ENCODE measurements at places on chromosomes 13 and 19. TPM values are rescaled to one million over a fixed set of nuclear protein-coding genes. Genes with fewer than 3 reads are reported as not detected.

Gene NCR1
- total RNA-seq: not detected

Gene LHB
- not detected for total RNA-seq

Gene ZNF358
- total RNA-seq: 9.5 TPM

Gene SGCG
- 1.3 TPM for total RNA-seq

Gene MYADM
- total RNA-seq: 3.3 TPM

Gene KLC3
- total RNA-seq: not detected

Gene TEX29
- total RNA-seq: 0.17 TPM

Gene FBXO17
- total RNA-seq: 23.0 TPM

Gene ZNF524
- 12.1 TPM for total RNA-seq

Gene F10
- total RNA-seq: 38.1 TPM

Gene POP4
- total RNA-seq: 102 TPM

Gene C2CD4C
- total RNA-seq: under 0.01 TPM

Gene SLC15A1
- not detected for total RNA-seq

Gene KANK3
- 0.16 TPM for total RNA-seq

Gene GDF15
- 41.9 TPM for total RNA-seq

Gene TMIGD2
- not detected for total RNA-seq

Gene ZNF541
- total RNA-seq: not detected

Gene TUBA3C
- total RNA-seq: not detected

Gene SUGP2
- total RNA-seq: 26.0 TPM

Gene PRRG2
- 0.32 TPM for total RNA-seq

Gene SWSAP1
- 0.47 TPM for total RNA-seq

Gene SLAIN1
- 0.26 TPM for total RNA-seq

Gene HSH2D
- not detected for total RNA-seq

Gene NLRP5
- total RNA-seq: not detected

Gene CABP5
- not detected for total RNA-seq

Gene CD33
- not detected for total RNA-seq

Gene KLK1
- not detected for total RNA-seq

Gene TPT1
- total RNA-seq: 4,343 TPM

Gene ARHGAP45
- 0.79 TPM for total RNA-seq

Gene ZNF723
- not detected for total RNA-seq

Gene GPC5
- not detected for total RNA-seq

Gene MBD3
- total RNA-seq: 69.3 TPM

Gene SELENOV
- total RNA-seq: not detected

Gene LYPD3
- 1.1 TPM for total RNA-seq

Gene ZNF534
- 0.17 TPM for total RNA-seq

Gene SLC25A41
- 0.17 TPM for total RNA-seq

Gene OR7D2
- not detected for total RNA-seq

Gene ZNF578
- 5.2 TPM for total RNA-seq

Gene CEACAM19
- 0.26 TPM for total RNA-seq

Gene ZFP30
- total RNA-seq: 10.9 TPM

Gene EFNA2
- not detected for total RNA-seq

Gene KBTBD6
- total RNA-seq: 10.8 TPM

Gene FBXO27
- total RNA-seq: 1.9 TPM

Gene TPTE2
- total RNA-seq: not detected

Gene TSSK6
- 1.9 TPM for total RNA-seq

Gene PSG7
- total RNA-seq: not detected

Gene SPART
- total RNA-seq: 88.0 TPM

Gene HSPB6
- total RNA-seq: 248 TPM

Gene ZIC5
- under 0.01 TPM for total RNA-seq

Gene LRRC63
- under 0.01 TPM for total RNA-seq

Gene ZNF442
- total RNA-seq: 3.8 TPM

Gene DMKN
- 6.6 TPM for total RNA-seq

Gene ZNF567
- 3.9 TPM for total RNA-seq

Gene EBI3
- 0.16 TPM for total RNA-seq

Gene ZNF738
- total RNA-seq: 1.2 TPM
